ENCODE measurements at places on chromosomes 3 and 15.

DNA sequence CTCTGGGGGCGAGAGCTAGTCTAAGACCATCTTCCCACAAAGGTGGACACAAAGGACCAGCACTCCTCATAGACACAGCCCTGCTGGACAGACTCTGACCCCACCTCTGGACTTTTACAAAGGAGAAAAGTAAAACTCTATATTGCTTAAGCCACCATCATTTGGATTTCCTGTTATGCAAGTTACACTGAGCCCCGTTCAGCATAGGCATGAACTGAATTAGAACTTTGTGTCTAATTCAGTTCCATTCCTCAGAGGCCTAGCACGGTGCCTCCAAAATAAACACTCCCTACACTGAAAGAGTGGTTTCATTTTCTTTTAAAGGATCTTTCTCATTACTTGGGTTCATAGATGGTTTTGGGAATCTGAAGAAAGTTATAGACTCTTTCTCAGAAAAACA is 79.2 kb upstream of the OCA2 start:
- no peak overlapping the region for H3K4me3 ChIP-seq
- no peaks in the 10 kb centered on the region for H3K4me1 ChIP-seq
- H3K27ac ChIP-seq: no peak overlapping the region

DNA sequence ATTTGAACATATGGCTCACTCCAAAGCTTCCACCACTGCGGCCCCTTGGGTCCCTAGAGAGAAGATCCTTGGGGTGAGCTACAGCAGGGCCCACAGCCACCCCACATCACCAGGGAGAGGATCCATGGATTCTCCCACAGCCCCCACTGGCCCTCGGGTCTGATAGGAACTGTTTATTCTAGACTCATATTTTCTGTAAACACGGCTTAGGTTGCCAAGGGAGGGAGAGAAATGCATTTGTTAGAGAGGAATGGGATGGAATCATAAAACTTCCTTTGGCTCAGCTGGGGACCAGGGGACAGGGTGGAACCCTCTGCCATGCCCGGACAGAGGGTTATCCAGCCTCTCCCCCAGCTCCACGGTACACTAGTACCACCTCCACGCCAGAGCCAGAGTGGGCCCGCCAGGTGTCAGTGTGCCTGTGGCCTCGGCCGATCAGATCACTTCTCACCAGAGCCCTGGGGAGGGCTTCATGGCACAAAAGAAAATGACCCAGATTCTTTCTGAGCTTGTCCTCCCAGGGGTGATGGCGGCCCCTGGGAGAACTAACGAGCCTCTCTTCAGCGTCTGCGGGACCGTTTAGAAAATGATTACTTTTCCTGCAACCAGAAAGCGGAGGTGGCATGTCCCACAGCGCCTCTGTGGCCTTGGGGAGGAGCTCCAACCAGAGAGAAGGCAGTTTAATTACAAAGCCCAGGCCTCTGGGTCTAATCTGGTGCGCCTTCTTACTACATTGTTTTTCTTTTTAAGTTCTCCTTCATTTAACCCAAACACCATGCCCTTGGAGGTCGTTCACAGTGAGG is 33.7 kb downstream of the ADCY5 start:
- H3K27ac ChIP-seq: no peak overlapping the region
- no peaks in the 10 kb centered on the region for H3K36me3 ChIP-seq
- H3K4me1 ChIP-seq: peaks cover 10% of the 10 kb centered on the region
- no peak overlapping the region for H3K4me3 ChIP-seq
- no peaks in the 10 kb centered on the region for H3K27me3 ChIP-seq

GRCh38 chr3:55322638-55323037 is 164.5 kb downstream of the WNT5A start:
- DNase-seq: no peak
- H3K27ac ChIP-seq: no peak overlapping the region
- H3K27me3 ChIP-seq: no peaks in the 10 kb centered on the region
- H3K36me3 ChIP-seq: no peaks in the 10 kb centered on the region

DNA sequence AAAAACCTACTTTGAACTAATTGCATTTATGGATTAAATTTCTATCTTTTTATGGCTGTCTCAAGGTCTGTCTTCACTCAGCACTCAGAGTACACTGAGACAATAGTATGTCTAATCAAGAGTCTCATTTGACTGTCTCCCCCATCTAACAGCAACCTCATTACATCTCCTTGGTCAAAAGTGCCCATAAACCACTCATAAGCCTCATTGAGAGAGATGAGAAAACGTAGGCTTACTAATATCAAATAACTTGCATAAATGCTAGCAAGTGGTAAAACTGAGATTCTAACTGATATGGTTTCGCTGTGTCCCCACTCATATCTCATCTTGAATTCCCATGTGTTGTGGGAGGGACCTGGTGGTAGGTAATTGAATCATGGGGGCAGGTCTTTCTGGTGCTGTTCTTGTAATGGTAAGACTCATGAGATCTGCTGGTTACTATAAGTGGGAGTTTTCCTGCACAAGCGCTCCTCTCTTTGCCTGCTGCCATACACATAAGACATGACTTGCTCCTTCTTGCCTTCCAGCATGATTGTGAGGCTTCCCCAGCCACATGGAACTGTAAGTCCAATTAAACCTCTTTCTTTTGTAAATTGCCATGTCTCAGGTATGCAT is 113.9 kb downstream of the TFDP2 start:
- no peaks in the 10 kb centered on the region for H3K27me3 ChIP-seq
- no peak for DNase-seq
- H3K4me3 ChIP-seq: no peak overlapping the region

GRCh38 chr3:110419096-110419495 is 652.5 kb upstream of the NECTIN3 start:
- H3K27me3 ChIP-seq: no peaks in the 10 kb centered on the region
- H3K36me3 ChIP-seq: no peaks in the 10 kb centered on the region
- H3K27ac ChIP-seq: no peak overlapping the region
- DNase-seq: no peak
- H3K4me1 ChIP-seq: peaks cover 10% of the 10 kb centered on the region

DNA sequence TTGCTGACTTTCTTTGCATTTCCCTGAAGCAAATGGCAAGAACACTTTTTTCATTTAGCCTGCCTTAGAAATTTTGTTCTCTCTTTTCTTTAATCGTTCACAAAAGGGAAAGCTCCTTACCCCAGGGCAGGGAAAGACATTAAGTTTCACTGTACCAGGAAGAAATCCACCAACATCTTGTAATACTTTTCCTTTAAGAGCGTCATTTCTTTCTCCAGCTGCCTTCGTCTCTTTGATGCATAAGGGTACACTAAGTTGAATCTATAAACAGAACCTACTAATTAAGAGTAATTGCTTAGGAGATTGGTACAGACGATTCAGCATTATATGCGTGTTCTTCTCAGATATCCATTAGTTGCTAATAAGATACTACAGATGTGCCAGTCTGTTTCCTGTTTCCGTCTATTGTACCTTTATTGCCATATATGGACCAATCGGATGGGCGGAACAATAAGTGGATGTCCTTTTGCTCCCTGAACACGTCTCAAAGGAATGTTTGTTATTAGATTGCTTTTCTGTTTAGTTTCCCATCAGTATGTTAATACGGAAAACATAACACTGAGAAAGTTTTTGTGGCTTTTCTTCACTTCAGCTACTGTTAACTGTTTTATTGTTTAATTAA is 276.7 kb upstream of the RARB start:
- no peak overlapping the region for H3K27ac ChIP-seq
- H3K27me3 ChIP-seq: no peaks in the 10 kb centered on the region
- no peaks in the 10 kb centered on the region for H3K36me3 ChIP-seq
- H3K4me1 ChIP-seq: no peaks in the 10 kb centered on the region
- no peak for DNase-seq
- H3K4me3 ChIP-seq: no peak overlapping the region

DNA sequence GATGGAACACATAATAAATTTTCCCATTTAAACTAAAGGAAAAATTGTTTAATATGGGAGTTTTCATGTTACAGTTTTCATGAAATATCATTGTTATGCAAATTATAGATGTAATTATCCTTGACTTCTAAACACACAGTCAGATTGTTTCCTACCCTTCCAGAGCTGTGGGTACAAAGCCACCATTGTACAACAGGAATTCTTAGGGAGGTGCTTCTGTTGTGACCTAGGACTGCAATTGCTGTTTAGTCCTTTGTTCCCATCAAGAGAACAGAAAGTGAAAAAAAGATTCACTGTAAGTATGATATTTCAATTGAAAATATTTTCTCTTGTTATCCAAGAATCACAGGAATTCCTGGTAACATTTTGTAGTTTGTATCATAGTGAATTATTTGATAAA is 455.3 kb upstream of the NAALADL2 start:
- H3K4me3 ChIP-seq: no peak overlapping the region
- H3K36me3 ChIP-seq: no peaks in the 10 kb centered on the region
- no peaks in the 10 kb centered on the region for H3K4me1 ChIP-seq
- no peak for DNase-seq
- no peak overlapping the region for H3K27ac ChIP-seq

DNA sequence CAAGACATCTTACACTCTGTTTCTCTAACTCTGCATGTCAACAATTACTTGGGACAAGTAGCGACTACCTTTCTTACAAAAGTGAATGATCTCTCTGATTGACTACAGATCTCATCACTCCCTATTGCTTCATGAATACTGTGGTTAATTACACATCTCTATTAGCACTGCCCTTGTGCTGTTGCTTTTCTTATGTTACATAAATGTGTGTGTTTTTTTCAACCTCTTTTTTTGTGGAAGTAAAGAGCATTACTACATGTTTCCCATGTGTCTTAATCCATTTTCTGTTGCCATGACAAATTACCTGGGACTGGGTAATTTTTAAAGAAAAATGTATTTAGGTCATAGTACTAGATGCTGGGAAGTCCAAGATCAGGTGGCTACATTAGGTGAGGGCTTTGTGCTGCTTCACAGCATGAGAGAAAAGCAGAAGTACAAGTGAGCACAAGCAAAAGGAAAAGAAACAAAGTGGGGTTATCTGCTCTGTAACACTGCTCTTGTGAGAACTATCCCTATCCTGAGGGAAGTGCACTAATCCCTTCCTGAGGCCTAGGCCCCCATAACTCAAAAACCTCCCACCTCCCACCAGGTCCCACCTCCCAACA is 298.2 kb upstream of the SATB1 start:
- no peaks in the 10 kb centered on the region for H3K4me1 ChIP-seq
- no peak overlapping the region for H3K27ac ChIP-seq
- DNase-seq: no peak
- no peak overlapping the region for H3K4me3 ChIP-seq
- no peaks in the 10 kb centered on the region for H3K36me3 ChIP-seq

DNA sequence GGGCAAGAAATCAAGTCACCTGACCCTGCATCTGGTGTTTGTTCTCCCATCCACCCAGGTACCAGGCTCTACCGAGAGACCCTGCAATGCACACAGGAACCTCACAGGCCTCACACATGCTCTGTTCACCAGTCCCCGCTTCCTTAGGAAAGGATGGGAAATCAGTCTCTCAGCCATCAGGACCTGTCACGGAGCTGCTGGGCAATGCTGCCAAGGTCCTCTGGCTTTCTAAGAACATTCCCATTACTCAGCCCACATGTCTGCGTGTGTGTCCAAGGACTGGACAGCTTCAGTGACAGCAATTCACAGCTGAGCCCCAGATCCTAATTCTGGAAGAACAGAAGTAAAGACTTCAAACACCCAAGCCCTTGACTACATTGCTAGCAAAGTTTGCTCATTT is 6.5 kb upstream of the SRGAP3 start:
- H3K27me3 ChIP-seq: no peaks in the 10 kb centered on the region
- H3K27ac ChIP-seq: no peak overlapping the region
- DNase-seq: no peak
- H3K4me1 ChIP-seq: peaks cover 11% of the 10 kb centered on the region

GRCh38 chr3:183825456-183826161 is at the start of gene MAP6D1:
Gene MAP6D1, minus strand, starts transcription at chr3:183825577. Its CDS starts 30 bp downstream, at chr3:183825547.
- peak within 1 kb of the TSS; percentile 59 for H3K4me3 ChIP-seq
- no peak within 1 kb of the TSS for H3K27ac ChIP-seq
- 0 out of 2 replicates have a peak, but pooled peaks cover 7% of the 10 kb centered on the region for H3K4me1 ChIP-seq
- H3K36me3 ChIP-seq: no peaks in the 10 kb centered on the region
- no peaks in the 10 kb centered on the region for H3K27me3 ChIP-seq
- DNase-seq: peak; percentile 72

- H3K27ac ChIP-seq: no peak overlapping the region
- H3K4me1 ChIP-seq: no peaks in the 10 kb centered on the region
- no peak overlapping the region for H3K4me3 ChIP-seq
These were observed 1006.7 kb downstream of the ROBO1 start for GRCh38 chr3:78761126-78761525.

DNA sequence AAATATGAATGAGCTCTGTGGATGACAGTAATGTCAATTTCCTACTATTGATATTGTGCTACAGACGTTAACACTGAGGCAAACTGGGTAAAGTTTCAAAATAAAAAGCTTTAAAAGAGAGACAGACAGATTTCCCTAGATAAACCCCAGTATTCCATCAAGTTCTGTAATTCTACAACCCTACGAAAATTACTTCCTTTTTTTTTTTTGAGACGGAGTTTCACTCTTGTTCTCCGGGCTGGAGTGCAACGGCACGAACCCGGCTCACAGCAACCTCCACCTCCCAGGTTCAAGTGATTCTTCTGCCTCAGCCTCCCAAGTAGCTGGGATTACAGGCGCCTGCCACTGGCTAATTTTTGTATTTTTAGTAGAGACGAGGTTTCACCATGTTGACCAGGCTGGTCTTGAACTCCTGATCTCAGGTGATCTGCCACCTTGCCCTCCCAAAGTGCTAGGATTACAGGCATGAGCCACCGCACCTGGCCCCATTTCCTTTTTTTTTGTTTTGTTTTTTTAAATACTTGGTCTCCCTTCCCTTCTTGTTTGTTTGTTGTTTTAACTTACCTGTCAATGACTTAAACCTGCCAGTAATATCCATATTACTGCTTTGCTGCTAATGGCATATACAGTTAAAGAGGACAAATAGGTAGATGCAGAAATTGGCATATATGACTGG is 57.2 kb downstream of the CBLB start:
- no peak overlapping the region for H3K27ac ChIP-seq
- no peaks in the 10 kb centered on the region for H3K27me3 ChIP-seq
- no peak overlapping the region for H3K4me3 ChIP-seq
- H3K4me1 ChIP-seq: peaks cover 21% of the 10 kb centered on the region

DNA sequence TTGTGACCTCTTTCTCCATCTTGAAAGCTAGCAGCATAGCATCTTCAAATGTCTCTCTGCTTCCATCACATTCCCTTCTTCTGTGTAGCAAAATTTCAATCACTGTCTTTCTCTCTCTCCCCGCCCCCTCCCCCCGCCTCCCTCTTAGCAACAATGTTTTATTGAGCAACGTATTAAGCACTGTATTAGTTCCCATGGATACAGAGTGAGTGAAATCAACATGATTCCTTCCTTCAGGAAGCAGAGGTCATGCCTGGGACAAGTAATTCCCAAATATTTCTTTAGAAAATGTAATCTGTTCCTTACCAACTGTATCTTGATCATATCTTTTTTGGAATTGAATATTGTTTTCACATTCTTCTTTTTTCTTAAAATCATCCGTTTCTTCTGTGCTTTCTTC is 373.7 kb upstream of the NECTIN3 start:
- no peak overlapping the region for H3K4me3 ChIP-seq
- no peaks in the 10 kb centered on the region for H3K27me3 ChIP-seq
- H3K36me3 ChIP-seq: no peaks in the 10 kb centered on the region
- no peaks in the 10 kb centered on the region for H3K4me1 ChIP-seq
- no peak for DNase-seq

GRCh38 chr3:149701206-149701976 is 43.6 kb upstream of the WWTR1 start:
- no peaks in the 10 kb centered on the region for H3K27me3 ChIP-seq
- H3K36me3 ChIP-seq: no peaks in the 10 kb centered on the region
- no peak for DNase-seq
- no peaks in the 10 kb centered on the region for H3K4me1 ChIP-seq
- H3K4me3 ChIP-seq: no peak overlapping the region
